ENCODE measurements at places on chromosomes 11 and 22.

GRCh38 chr22:17665854-17666253, 27.3 kb downstream of the BCL2L13 start:
- DNase-seq = no peak

DNA sequence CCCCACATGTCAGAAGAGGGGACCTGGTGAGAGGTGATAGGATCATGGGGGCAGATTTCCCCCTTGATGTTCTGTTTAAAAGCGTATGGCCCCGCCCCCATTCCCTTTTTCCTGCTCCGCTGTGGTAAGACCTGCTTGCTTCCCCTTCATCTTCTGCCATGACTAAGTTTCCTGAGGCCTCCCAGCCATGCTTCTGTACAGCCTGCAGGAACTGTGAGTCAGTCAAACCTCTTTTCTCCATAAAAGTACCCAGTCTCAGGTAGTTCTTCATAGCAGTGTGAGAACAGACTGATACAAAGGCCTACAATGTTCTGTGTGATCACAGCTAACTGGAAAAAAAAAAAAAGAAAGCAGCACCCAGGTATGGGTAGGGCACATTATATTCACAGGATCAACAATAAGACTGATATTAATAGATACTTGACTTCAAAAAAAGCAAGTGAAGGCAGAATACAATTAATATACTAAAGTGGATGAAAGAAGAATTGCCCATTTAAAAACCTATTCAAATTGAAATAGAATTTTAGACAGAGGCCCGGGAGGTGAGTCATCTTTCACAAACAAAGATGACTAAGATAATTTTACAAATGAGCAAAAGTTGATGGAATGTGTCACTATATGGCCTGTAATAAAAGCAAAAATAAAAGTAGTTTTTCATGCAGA, 1.7 kb upstream of the OR52K1 start:
- no peak for DNase-seq

GRCh38 chr11:26332572-26332915, 614 bp downstream of the ANO3 start:
- DNase-seq = no peak

DNA sequence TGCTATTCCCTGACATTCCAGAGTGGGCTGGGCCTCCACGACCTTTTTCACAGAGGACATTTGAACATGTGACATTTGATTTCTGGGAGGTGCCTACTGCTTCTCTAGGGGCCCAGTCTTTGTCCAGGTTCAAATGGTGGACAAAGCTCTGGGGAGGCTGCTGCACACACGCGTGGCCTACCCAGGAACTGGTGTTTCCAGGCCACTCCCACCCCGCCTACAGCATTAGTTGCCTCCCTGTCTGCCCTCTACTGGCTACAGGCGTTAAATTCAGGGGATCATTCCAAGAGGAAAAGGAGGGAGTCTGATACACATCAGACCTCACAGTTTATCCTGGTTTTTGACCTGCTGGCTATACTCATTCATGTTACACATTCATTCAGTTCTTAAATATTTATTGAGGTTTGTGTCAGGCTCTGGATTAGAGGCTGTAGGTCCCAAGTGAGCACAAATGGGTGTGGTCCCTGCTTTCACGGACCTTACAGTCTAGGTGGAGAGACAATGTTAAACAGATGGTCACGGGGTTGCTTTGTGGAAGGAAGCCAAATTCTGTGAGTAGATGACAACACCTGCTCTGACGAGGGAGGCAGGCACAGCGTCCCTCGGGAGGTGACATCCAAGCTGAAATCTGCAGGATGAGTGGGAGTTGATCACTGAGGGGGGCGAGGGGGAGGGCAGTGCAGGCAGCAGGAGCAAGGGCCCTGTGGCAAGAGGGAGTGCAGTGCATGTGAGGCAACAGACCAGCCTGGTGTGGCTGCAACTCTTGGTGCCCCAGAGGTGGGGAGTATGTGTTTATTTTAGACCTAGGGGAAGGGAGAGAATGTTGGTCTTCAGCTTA, 11.8 kb downstream of the TUB start:
- DNase-seq = no peak

GRCh38 chr11:112212710-112213109, 13.5 kb upstream of the PTS start:
- no peak for DNase-seq

DNA sequence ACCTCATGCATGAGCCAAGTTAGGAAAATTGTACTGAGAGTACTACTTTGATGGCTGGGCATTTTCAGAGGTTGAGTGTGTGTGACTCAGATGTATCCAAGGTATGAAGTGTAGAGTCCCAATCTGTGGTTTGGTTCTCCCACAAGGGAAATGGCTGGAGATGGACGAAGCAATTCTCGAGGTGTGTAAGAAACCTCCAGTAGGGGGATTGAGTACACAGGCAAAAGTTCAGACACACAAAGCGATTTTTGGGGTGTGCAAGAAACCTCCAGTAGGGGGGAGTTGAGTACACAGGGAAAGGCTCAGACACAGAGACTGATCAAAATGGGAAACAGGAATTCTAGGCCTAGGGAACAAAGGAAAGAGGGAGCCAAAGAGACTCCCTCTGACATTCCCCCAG, 1536.3 kb downstream of the FAM181B start:
- no peak for DNase-seq

DNA sequence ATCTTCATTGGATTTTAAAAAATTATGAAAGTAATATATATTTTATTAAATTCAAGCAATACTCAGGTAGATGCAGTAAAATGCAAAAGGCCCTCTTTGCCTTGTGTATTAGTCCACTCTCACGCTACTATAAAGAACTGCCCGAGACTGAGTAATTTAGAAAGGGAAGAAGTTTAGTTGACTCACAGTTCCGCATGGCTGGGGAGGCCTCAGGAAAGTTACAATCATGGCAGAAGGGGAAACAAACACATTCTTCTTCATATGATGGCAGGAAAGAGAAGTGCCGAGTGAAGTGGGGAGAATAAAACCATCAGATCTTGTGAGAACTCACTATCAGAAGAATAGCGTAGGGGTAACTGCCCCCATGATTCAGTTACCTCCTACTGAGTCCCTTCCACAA, 130.8 kb downstream of the HIPK3 start:
- no peak for DNase-seq

DNA sequence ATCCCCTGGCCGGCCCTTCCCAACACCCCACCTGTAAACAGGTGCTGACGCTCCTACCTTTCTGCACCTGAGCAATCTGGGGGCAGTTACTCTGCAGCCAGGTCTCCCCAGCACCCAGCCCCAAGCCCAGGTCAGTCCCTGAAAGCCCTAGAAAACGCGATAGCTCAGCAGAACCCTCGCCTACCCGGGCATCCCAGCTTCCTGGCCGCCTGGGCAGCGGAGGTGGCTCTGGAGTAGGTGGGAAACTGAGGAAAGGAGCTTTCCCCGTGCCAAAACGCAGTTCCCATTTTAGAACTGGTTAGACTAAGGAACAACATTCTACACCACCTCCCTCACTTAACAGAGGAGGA, 445 bp downstream of the SYTL2 start:
- DNase-seq = no peak

- DNase-seq = no peak
These were observed 53.0 kb downstream of the PARVA start for GRCh38 chr11:12430351-12430750.

DNA sequence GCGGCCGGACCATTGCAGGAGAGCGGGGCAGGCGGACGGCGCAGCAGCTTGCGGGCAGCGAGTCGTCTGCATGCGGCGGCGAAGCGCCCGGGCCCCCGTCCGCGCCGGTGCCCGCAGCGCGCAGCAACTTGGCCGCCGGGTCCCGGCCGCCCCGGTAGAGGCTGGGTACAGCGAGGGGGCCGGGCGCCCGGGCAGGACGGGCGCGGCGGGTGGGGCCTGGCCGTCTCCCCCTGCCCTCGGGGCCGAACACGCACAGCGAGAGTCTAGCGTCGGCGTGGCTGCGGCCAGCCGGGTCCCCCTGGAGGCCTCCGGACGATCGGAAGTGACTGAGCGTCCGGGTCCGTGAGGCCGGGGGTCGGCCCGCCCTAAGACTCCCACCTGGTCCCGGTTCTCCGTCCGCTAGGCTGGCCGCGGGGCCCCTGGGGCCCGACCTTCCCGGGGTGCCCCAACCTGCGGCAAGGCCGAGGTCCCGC, 775 bp upstream of the TRABD start:
- no peak for DNase-seq

DNA sequence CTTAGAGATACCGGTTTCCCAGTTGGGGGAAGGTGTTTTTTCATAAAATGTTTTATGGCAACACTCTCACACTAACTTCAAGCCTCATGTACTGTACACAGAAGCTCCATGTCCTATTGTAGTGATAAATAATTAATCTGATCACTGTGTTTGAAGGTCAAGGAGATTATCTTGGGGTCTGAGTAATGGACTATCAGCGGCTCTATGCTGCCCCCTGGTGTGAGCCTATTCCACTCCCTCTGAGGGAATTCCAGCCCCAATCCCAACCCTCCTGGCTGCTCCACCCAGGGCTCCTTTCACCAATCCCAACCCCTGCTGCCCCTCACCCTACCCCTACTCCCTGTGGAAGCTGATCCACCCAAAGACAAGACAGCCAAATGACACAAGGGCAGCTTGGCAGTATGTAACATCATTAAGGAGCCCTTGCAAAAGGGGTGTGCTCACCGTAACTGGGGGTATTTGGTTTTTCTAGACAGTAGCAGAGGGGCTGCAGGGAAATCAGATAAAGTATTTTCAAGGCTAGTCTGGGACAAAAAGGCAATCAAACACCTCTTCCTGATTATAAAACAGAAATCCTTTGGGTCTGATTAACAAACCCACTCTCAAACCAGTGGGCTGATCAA, 22.3 kb downstream of the HPS4 start:
- DNase-seq = no peak

GRCh38 chr11:748007-748359, 719 bp downstream of the TALDO1 start:
- DNase-seq = no peak

DNA sequence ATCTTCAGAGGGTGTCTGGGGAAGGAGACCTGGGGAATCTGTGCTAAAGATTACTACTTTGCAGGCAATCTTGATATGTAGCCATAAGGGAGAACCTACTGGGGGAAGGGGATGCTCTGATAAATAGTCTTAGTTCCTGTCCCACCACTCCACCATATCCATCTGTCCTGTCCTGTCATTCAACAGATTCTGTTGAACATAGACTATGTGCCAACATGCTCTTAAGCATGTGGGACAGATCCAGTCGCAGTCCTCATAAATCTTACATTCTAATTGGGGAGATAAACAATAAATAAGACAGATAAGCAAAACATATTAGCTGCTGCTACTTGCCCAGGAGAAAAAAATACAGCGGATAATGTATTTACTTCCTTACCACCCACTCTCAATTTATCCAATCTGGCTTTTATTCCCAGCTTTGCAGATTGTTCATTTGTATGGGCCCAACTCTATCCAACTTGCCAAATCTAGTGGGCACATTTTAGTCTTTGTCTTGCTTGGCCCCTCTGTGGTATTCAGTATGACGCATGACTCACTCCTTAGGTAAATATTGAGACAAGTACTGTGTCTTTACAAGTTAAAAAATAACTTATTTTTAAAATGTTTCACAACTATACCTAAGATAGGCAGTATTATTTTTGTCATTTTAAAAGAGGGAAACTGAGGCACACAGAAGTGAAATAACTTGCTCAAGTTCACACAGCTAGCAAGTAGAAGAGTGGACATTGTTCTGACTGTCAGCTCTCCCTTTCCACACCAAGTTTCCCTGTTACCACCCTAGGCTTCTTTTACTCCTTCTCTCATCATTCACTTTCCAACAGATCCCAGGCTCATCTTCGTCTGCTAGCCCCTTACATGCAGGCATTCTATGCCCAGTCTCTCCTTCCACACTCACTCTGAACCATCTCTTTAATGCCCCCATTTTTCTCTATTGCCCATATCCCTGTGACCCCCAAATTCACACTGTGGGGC, 133.6 kb upstream of the SESN3 start:
- no peak for DNase-seq

- DNase-seq = no peak
These were observed 58.3 kb downstream of the SIK3 start for GRCh38 chr11:117039900-117040299.

DNA sequence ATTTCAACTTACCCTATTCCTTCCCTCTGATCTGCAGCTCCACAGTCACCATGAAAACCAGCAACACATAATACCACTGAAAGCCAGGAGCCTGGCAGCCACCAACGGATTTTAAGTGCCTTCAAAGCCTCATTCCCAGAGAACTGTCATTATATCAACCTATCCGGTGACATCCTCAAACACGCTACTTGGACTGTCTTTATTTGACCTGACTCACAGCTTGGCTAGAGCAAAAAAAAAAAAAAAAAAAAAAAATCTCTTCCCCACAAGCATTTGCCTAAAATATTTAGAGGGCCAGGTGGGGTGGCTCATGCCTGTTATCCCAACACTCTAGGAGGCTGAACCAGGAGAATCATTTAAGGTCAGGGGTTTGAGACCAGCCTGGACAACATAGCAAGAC, 32.4 kb upstream of the ARHGAP32 start:
- DNase-seq = no peak

DNA sequence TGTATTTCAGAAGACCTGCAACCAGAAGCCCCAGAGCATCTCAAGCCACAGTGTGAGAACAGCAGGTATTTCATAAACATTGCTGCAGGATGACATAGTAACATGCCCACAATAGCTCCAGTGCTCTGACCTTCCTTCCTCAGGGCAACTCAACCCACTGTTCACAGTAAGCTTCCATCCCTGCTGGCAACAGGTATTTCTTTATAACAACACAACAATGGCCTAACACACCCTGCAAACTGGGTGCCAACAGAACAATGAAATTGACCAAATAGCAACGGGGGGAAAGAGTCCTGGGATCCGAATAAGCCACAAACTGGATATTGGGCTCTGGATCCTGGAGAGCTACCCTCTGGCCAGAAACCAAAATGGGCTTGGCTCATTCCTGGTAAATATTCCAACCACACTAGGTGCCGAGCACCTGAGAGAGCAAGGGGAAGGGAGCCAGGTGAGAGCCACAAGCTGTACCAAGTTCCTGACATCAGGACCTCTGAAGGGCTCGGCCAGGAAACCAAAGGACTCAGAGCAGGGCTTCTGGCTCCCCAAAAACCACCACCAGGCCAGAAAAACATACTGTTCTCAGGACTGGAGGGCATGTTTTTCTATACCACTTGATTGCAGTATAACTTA, 99.5 kb downstream of the MICAL3 start:
- DNase-seq = no peak
